Mammary epithelial cell (primary cell): ENCODE measurements at places on chromosomes 5 and 9. TPM values are rescaled to one million over a fixed set of nuclear protein-coding genes. Genes with fewer than 3 reads are reported as not detected.

HAPLN1 gene
- total RNA-seq = not detected in 2 replicates

CDH9 gene
- total RNA-seq = not detected in 2 replicates

GPSM1 gene
- total RNA-seq = 34.3 TPM

TAF9 gene
- total RNA-seq = 105 and 141 TPM in 2 replicates

PCDHGB3 gene
- 0.72 and 1.8 TPM in 2 replicates for total RNA-seq

IL5 gene
- total RNA-seq = not detected in 2 replicates

SHOC1 gene
- total RNA-seq = 0.05 and 0.07 TPM in 2 replicates

FRRS1L gene
- total RNA-seq = not detected in 2 replicates

HTR1A gene
- not detected in 2 replicates for total RNA-seq

ACSL6 gene
- not detected in 2 replicates for total RNA-seq

TMEM203 gene
- total RNA-seq = 35.3 and 36.2 TPM in 2 replicates

UGCG gene
- 51.2 and 58.2 TPM in 2 replicates for total RNA-seq

PAM gene
- 151 and 173 TPM in 2 replicates for total RNA-seq

C9 gene
- under 0.01 TPM for total RNA-seq

RASGRF2 gene
- 2.0 TPM for total RNA-seq

SLC22A4 gene
- total RNA-seq = 2.0 TPM

FOCAD gene
- total RNA-seq = 48.2 TPM

DOCK2 gene
- 0.17 TPM for total RNA-seq

GRIA1 gene
- under 0.01 TPM for total RNA-seq

GSN gene
- 127 and 196 TPM in 2 replicates for total RNA-seq

ALDH1A1 gene
- 0.33 TPM for total RNA-seq

CERT1 gene
- 25.7 TPM for total RNA-seq

DMRT3 gene
- not detected for total RNA-seq

NPR3 gene
- 5.0 TPM for total RNA-seq

EIF4E1B gene
- total RNA-seq = not detected

ERAP2 gene
- total RNA-seq = 1.5 and 2.8 TPM in 2 replicates

LMNB1 gene
- 5.2 TPM for total RNA-seq

CTNND2 gene
- not detected in 2 replicates for total RNA-seq

PRRX2 gene
- total RNA-seq = 0.33 TPM

PDE6A gene
- 0.07 TPM in 1 of 2 replicates, not detected in the other for total RNA-seq

DDX31 gene
- total RNA-seq = 27.0 TPM

IPPK gene
- total RNA-seq = 9.5 and 13.4 TPM in 2 replicates

POLE3 gene
- 34.3 and 50.2 TPM in 2 replicates for total RNA-seq

TAF11L10 gene
- total RNA-seq = not detected in 2 replicates

RAB3C gene
- total RNA-seq = not detected

MCTP1 gene
- total RNA-seq = 12.7 TPM

FABP6 gene
- not detected for total RNA-seq

C1QTNF2 gene
- total RNA-seq = not detected

DRD1 gene
- total RNA-seq = not detected in 2 replicates

SLC6A19 gene
- not detected in 2 replicates for total RNA-seq

SYK gene
- total RNA-seq = 10.6 and 12.4 TPM in 2 replicates

OTP gene
- total RNA-seq = not detected

PCDHGB7 gene
- total RNA-seq = 2.2 and 2.9 TPM in 2 replicates

TRPM3 gene
- total RNA-seq = 0.17 TPM

IL13 gene
- 0.27 TPM in 1 of 2 replicates, not detected in the other for total RNA-seq

ITGA2 gene
- total RNA-seq = 191 TPM

GCNT1 gene
- total RNA-seq = 97.0 TPM

STPG3 gene
- not detected for total RNA-seq

POLR3G gene
- 9.9 and 10.2 TPM in 2 replicates for total RNA-seq

LOX gene
- total RNA-seq = 2.4 and 5.9 TPM in 2 replicates

KIF4B gene
- not detected in 2 replicates for total RNA-seq
